Smooth muscle cell of the pulmonary artery (primary cell): ENCODE measurements at places on chromosomes 11 and 22. TPM values are rescaled to one million over a fixed set of nuclear protein-coding genes. Genes with fewer than 3 reads are reported as not detected.

CARNS1 gene
- 0.59 and 0.69 TPM in 2 replicates for total RNA-seq

OR2D2 gene
- 0.13 and 0.36 TPM in 2 replicates for total RNA-seq

RASL10A gene
- total RNA-seq: not detected in 2 replicates

PLEKHB1 gene
- 2.1 and 2.5 TPM in 2 replicates for total RNA-seq

RCOR2 gene
- 2.3 and 5.8 TPM in 2 replicates for total RNA-seq

TP53AIP1 gene
- not detected in 2 replicates for total RNA-seq

KCNQ1 gene
- total RNA-seq: not detected in 2 replicates

APOL1 gene
- 68.4 and 93.8 TPM in 2 replicates for total RNA-seq

OR6T1 gene
- total RNA-seq: not detected in 2 replicates

TSSK2 gene
- not detected in 2 replicates for total RNA-seq

CD248 gene
- total RNA-seq: 51.9 and 182 TPM in 2 replicates

SCN3B gene
- 0.03 and 0.07 TPM in 2 replicates for total RNA-seq

SRSF8 gene
- total RNA-seq: 26.2 and 27.0 TPM in 2 replicates

TH gene
- not detected in 2 replicates for total RNA-seq

C11orf21 gene
- 0.07 and 0.20 TPM in 2 replicates for total RNA-seq

NXPE1 gene
- total RNA-seq: not detected in 2 replicates

BCO2 gene
- total RNA-seq: 1.4 and 1.6 TPM in 2 replicates

KRTAP5-7 gene
- total RNA-seq: not detected in 2 replicates

TCP11L1 gene
- 30.2 and 32.6 TPM in 2 replicates for total RNA-seq

CFAP68 gene
- total RNA-seq: 10.1 and 11.6 TPM in 2 replicates

KRTAP5-1 gene
- not detected in 2 replicates for total RNA-seq

TENM4 gene
- total RNA-seq: 42.4 and 66.9 TPM in 2 replicates

PRR33 gene
- total RNA-seq: not detected in 2 replicates

PATE2 gene
- 0.20 TPM in 1 of 2 replicates, not detected in the other for total RNA-seq

RIMBP3B gene
- 0.20 and 0.23 TPM in 2 replicates for total RNA-seq

UBTFL1 gene
- not detected in 2 replicates for total RNA-seq

CD3D gene
- total RNA-seq: not detected in 2 replicates

EFCAB6 gene
- 1.6 and 2.2 TPM in 2 replicates for total RNA-seq

FGF3 gene
- total RNA-seq: not detected in 2 replicates

CASP5 gene
- total RNA-seq: not detected in 2 replicates

MS4A1 gene
- not detected in 2 replicates for total RNA-seq

ME3 gene
- 38.1 and 40.7 TPM in 2 replicates for total RNA-seq

ROM1 gene
- total RNA-seq: 3.1 and 5.8 TPM in 2 replicates

TRIM66 gene
- total RNA-seq: 6.4 and 13.2 TPM in 2 replicates

TMEM151A gene
- 0.72 and 2.2 TPM in 2 replicates for total RNA-seq

CSF2RB gene
- total RNA-seq: 0.46 and 0.52 TPM in 2 replicates

MMP1 gene
- total RNA-seq: 746 and 915 TPM in 2 replicates

C11orf24 gene
- 64.8 and 65.6 TPM in 2 replicates for total RNA-seq

VSIG10L2 gene
- total RNA-seq: not detected in 2 replicates

STX3 gene
- 11.5 and 20.2 TPM in 2 replicates for total RNA-seq

UEVLD gene
- 21.8 and 24.8 TPM in 2 replicates for total RNA-seq

GPHA2 gene
- total RNA-seq: not detected in 2 replicates

OR5A1 gene
- not detected in 2 replicates for total RNA-seq
